ENCODE measurements at places on chromosomes 7 and 10.

DNA sequence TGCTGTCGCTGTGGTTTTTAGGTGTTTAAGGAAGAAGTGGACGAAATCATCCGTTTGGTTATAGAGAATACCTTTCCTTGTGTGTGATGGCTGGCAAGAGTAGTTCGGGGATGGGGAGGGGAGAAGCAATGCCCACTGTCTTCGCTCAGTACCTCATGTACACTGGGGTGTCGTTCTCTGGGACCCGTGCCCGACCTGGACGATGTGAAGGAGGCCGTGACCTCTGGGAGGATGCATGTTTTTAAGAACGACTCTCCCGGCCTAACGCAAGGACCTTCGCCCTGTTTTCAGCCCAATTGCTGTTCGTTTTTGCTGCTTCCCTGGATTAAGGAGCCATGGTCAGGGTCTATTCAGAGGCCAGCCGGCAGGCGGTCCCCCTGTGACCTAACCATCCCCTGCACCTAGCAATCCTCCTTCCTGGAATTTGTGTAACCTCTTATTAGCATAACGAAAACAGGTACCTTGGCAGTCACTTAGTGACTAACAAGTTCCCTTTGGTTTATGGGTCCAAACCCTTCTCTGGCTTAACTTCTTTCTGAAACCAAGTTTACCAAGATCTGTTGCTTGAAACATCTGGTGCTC is 1.3 kb downstream of the NFE2L3 start:
- no peak for DNase-seq

DNA sequence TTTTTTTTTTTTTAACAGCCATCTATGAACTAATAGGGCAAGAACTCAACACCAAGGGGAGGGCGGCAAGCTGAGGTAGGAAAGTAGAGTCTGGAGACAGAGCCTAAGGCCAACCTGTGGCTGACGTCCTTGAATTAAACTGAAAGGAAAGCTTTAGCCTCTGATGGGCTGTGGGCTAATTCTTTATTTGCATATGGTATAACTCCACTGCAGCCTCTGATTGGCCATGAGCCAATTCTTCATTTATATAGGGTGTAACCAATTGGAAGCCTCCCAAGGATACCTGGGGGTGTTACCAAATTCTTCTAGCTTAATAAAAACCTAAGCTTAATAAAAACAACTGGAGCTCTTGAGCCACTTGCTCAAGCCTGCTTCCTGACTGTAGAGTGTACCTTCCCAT is 10.3 kb downstream of the TYW1 start:
- DNase-seq = no peak

- DNase-seq = no peak
These were observed 152.6 kb downstream of the XPNPEP1 start for GRCh38 chr10:109770663-109771062.

DNA sequence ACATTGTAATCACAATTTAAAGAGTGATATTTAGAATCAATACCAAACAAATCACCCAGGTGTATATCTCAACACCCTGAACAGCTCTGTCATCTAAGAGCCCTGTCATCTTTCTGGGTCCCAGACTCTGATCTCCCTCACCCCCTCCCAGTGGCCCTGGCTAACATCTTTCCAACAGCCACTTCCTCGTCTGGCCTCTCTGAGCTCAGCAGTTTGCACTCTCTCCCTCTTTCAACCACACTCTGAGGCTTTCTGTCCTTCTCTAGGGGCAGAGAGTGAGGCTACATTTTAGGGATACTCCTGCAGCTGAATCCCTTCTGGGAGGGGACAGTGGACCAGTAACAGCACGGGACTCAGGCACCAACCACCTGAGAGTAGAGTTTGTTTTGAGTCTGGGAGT is 17.1 kb upstream of the PRRT4 start:
- no peak for DNase-seq

- DNase-seq = no peak
These were observed 7.0 kb upstream of the EVX1 start for GRCh38 chr7:27235387-27236311.

- no peak for DNase-seq
These were observed 1.6 kb downstream of the ZNF746 start for GRCh38 chr7:149495785-149496641.

Measured in central memory CD4-positive, alpha-beta T cell (primary cell).